ENCODE measurements at places on chromosomes 2 and 18.

DNA sequence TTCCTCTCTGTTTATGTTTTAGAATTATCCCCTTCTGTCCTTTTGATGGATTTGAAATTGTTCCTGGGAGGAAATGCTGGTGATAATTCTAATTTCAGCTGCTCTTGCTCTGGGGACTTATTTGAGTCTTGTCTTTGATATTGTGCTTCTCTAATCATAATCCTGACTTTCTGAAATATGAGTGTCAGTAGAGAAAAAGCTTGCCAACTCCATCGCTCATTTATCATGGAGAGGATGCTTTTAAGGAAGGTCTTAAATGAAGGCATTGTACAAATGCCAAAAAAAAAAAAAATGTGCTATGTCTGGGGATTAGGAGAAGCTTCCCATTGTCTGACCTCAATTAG lies 159.5 kb downstream of the NYAP2 start:
- no peak for DNase-seq

- DNase-seq, result no peak
These were observed 51.6 kb upstream of the ATG16L1 start for GRCh38 chr2:233199870-233200269.

DNA sequence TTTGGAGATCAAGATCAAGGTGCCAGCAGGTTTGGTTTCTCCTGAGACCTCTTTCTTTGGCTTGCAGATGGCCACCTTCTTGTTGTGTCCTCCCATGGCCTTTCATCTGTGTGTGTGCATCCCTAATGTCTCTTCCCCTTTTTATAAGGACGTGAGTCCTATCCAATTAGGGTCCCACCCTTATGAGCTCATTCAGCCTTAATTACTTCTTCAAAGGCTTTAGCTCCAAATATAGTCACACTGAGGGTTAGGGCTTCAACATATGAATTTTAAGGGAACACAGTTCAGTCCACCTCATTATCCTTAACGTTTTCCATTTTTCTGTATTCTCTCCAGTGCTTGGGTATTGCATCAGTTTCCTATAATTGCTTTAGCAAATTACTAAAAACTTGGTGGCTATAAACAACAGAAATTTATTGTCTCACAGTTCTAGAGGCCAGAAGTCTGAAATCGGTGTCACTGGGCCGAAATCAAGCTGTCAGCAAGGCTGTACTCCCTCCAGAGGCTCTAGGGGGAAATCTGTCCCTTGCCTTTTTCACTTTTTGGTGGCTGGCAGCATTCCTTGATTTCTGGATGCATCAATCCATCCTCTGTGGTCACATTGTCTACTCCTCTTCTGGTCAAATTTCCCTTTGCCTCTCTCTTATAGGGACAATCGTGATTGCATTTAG lies 34.1 kb downstream of the CDC42EP3 start:
- DNase-seq, result no peak

DNA sequence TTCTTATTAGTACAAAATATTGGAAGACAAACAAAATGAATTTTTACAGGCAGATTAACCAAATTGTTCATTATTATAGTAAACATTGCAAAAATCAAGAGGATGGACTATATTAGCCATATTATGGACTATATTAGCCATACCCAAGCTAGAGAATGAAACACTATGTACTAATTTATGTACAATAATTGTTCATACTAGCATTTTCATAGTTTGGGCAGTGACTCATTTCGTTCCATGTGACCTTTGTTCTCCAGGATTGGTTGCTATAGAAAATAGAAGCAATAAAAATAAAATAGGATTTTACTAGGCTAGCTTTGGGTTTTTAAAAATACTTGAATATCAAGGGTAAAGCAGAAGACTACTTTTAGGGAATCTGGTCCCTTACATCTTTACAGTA lies 176.8 kb downstream of the ZEB2 start:
- no peak for DNase-seq

DNA sequence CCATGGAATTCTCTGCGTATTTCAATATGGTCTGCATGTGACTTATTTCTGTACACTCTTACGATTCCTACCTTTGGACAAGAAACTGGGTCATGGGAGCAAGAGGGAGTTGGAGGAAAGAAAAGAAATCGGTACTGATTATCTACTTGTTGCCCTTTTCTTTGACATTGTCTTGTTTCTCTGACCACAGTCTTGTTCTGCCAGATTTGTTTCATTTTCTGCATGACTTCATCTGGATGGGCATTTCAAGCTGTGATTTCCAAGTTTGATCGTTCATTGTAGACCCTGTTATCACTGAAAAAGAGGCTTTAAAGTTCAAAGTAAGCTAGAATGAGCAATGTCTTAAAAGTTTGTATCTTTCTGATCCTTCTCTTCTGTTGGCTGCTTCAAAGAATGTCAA lies 2186.3 kb upstream of the CELF4 start:
- no peak for DNase-seq

- DNase-seq, result no peak
These were observed 262.5 kb downstream of the CDH20 start for GRCh38 chr18:61595615-61596251.

DNA sequence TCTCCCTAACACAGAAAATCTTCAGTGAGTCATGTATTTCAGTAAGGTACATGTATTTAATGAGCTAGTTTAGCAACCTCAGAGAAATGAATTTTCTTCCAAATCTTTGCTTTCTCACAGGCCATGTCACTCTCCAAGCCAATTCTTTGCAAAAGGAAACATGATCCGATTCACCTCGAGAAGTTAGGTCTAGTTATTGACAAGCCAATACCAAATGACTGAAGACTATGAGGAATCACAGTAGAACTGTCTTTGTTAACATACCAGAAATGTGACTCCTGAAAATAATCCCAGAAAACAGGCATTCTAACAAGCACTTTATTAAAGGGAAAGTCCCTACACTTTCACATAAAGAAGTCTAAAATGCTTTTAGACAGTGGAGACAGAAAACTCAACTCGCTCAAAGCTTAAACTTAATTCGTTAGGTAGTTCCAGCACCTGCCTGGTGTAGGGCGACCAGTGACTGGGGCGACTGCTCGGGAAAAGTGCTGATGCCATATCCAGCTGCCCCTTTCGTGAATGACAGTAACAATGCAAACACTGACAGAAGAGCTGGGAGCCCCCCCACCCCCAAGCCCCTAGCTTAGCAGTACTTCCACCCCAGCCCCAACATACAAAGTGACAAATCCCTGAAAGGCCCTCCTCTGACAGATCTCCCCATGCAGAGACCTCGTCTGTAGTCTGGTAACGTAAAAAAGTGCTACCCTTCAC lies 1.8 kb downstream of the MEMO1 start:
- DNase-seq, result no peak

- DNase-seq, result no peak
These were observed 14.1 kb upstream of the GMPPA start for GRCh38 chr2:219484343-219485200.

GRCh38 chr2:112272669-112273068 lies 2.7 kb upstream of the ZC3H6 start:
- no peak for DNase-seq

- DNase-seq, result no peak
These were observed 76.9 kb upstream of the UNC80 start for GRCh38 chr2:209694748-209695147.

- DNase-seq, result no peak
These were observed 56.2 kb upstream of the LYPD6B start for GRCh38 chr2:148982282-148982681.

- peak; percentile 45 for DNase-seq
These were observed 1.6 kb downstream of the MTCL1 start for GRCh38 chr18:8706791-8707555.

GRCh38 chr2:207256476-207257207 lies 90.9 kb upstream of the KLF7 start:
- no peak for DNase-seq

DNA sequence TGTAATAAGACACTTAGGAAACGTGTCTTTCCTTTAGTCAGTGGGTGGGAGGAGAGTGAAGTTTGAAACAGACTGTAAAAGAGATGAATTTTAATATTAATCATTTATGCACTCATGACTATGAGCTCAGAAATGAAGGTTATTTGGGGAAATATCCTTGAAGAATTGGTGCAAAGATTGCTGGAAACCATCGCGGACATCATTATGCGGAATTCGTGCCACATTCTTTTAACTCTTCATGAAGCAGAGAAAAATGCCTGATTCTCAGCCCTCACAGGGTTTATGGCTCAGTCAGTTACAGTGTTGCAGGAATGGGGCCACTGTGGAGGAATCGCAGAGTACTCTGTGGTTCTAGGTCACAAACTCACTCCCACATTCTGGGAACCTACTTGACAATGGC lies 109.7 kb downstream of the RGPD3 start:
- DNase-seq, result no peak

DNA sequence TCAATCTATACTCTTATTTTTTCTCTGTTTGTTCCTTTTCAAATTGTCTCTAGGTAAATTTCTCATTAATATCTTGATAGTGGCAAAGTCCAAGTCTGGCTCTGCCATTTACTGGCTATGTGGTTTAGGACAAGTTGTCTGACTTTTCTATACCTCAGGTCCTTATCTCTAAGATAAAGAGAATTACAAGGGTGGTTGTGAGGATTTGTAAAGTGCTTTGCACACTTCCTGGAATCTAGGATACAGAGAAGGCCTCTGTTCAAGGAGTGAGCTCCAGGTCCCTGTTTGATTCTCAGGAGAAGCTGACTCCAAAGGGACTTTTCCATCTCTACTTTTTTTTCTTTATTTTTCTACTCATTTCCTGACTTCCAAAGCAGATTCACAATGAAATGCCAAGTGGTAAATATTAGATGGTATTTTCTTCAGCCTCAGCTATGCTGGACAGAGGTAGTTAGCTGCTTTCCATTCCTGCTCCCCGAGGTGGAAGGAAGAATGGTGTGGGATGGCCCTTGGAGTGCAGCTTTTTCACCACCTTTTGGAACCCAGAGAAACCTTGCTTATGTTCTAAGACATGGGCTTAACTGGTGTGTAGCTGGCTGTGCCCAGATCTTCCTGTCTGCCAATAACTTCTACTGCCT lies 90.5 kb downstream of the GALNT1 start:
- DNase-seq, result no peak

GRCh38 chr18:52339891-52340371 lies at the start of gene DCC:
Gene DCC, plus strand, starts transcription at chr18:52340197. Its CDS starts 591 bp downstream, at chr18:52340788.
- peak; percentile 52 for DNase-seq

DNA sequence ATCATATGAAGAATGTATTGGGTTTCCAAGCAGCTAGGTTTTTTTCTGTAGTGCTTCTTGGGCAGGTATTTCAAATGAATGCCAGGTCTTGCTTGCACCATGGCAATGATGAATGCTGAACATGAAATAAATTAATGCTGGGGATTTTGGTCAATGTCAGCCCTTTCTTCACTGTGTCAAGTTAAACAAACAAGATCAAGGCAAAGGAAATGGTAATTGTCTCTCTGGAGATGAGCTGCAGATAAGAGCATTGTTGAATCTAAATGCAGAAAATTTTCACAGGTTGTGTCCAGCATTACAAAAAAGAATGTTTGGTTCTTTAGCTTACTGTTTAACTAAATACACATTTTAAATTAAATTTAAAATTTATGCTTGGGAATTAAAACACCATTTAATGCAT lies 144.3 kb downstream of the GPD2 start:
- DNase-seq, result no peak

GRCh38 chr2:38778687-38779082 lies 675 bp downstream of the GEMIN6 start:
- no peak for DNase-seq

DNA sequence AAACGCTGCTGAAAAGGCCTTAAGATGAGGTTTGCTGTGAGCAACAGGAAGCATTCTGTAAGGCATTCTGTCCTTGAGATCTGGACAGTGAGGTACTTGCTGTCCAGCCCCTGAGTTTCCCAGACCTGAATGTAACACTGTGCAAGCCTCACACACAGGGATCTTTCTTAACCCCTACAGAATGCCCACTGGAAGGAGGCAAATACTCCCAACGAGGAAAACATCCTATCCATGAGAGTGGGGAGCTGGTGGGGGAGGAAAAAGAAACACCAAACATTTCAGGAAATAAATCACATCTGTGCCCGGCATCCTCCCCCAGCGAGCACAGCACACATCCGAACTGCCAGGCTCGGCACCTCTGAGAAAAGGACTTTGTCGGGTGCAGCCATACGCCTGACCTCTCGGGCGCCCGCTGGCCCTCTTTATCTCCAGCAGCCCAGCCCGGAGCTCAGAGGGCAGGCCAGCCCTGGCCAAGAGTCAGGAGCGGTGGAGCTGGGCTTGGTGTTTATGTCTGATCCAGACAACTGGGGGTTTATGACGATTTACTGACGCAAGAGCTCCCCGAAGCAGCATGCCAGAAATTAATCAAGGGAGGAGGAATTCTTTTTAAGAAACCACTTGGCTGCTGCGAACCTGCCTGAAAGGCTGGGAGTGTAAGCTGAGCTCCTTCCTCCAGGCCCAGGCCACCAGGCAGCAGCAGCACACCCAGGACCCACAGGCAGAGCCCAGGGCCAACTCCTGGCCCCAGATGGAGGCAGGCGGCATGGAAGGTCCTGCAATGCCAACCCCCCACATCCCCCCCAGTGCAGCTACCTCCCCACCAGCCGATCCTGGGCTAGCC lies 72.2 kb downstream of the HDAC4 start:
- no peak for DNase-seq

DNA sequence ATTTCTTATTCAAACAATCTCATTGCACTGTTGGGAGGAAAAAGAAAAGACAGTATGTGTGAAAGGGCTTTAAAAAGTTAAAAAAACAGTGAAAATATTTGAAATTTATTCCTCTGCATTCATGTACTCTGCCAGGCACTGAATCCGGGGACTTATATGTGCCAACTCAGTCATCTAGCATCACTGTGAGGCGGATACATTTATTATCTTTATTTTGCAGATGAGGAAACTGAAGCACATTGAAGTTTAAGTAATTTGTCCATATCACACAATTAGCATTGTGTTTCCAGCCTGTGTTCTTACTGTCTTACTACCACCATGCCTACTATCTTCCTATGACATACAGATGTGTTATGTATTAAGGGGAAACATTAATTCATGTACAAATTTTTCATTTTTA lies 1.8 kb downstream of the LCLAT1 start:
- no peak for DNase-seq

GRCh38 chr2:44944102-44944951 lies 2.8 kb downstream of the SIX3 start:
- no peak for DNase-seq

DNA sequence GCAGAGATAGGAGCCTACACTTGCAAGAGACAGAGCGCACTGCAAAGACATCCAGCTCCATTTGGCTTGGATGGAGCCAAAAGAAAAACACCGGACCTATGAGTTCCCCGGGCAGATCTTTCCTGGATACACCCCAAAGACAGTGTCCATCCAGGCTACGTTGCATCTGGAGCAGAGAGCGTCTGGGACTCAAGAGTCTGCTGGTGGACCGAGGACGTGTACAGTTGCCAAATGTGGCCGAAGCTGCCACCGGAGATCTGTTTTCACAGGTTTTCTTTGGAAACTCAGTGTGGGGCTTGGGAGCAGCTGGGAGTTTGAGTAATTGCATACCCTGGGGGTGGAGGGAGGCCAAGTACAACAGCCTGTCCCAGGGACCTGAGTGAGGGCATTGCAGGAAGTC lies 192.3 kb upstream of the OSR1 start:
- no peak for DNase-seq

- DNase-seq, result no peak
These were observed 508.5 kb downstream of the RIT2 start for GRCh38 chr18:42606886-42607495.

- no peak for DNase-seq
These were observed 20.9 kb downstream of the GREB1L start for GRCh38 chr18:21262979-21263378.

- no peak for DNase-seq
These were observed 569.4 kb downstream of the CCDC85A start for GRCh38 chr2:56753182-56753581.
